ENCODE measurements at places on chromosomes 13 and 19. TPM values are rescaled to one million over a fixed set of nuclear protein-coding genes. Genes with fewer than 3 reads are reported as not detected.

GRCh38 chr13:27975564-27976361, 6.6 kb upstream of the CDX2 start:
- no peak for DNase-seq

DNA sequence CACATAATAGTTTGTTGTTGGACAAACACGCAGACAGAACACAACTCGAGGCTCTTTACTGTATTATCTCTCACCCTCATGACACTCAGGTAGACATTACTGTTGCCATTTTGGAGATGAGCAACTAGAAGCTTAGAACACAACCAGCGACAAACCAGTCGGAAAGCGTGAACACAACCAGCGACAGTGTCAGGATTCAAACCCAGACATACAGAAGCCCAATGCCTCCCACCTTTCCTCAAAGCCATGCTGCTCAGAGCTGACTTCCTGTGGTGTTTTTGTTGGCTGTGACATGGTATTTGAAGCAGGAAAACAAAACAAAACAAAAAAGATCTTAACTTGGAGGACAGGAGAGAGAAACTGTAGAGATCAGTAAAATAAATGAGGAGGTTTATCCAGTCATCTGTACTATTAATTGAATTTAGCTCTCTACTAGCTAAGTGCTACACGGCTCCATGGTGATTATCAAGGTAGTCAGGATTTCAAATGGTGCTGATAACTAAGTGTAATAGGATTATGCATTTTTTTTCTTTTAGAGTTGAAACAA, 92.1 kb downstream of the STARD13 start:
- DNase-seq: no peak

DNA sequence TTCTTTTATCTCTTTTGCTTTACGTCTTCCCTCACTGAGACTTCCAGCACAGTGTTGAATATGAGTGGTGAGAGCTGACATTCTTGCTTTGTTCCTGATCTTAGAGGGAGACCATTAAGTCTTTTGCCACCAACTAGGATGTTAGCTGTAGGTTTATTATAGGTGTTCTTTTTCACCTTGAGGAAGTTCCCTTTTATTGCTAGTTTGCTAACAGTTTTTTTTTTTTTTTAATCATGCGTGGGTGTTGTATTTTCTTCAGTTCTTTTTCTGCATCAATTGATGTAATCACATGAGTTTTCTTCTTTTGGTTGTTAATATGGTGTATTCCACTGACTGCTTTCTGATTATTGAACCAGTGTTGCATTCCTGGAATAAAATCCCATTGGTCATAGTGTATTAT, 21.1 kb downstream of the AP1M1 start:
- DNase-seq: no peak

DNA sequence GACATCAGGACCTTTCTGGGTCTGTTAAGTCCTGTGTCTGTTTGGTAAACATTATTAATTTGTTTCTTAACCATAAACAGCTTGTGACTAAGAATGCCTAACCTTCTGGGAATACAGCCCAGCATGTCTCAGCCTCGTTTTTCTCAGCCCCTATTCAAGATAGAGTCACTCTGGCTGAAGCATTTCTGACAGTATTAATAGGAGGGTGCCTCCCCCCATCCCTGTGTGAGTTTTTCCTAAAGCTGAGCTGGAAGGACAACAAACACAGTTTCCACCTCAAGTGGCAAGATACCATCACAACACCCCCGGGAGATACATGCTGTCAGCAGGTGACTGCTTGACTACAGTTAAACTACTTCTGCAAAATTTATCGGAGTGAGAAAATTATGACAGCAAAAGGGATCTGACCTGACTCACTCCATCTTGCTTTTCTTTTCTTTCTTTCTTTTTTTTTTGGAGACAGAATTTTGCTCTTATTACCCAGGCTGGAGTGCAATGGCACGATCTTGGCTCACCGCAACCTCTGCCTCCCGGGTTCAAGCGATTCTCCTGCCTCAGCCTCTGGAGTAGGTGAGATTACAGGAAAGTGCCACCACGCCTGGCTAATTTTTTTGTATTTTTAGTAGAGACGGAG, 59.3 kb upstream of the ABCC4 start:
- no peak for DNase-seq

KLK3 gene
- not detected for total RNA-seq

NEK3 gene
- 3.4 TPM for total RNA-seq

EPS8L1 gene
- 0.83 TPM for total RNA-seq

TMEM59L gene
- total RNA-seq: 1.6 TPM

PTGIR gene
- total RNA-seq: 2.6 TPM

GRCh38 chr19:44808463-44809371, at the start of gene BCAM:
Gene BCAM (plus strand): TSS chr19:44809103. CDS start chr19:44809125, 22 bp downstream.
- peak; percentile 89 for DNase-seq

OR4F17 gene
- not detected for total RNA-seq

KPTN gene
- 8.4 TPM for total RNA-seq

- DNase-seq: no peak
Observed at GRCh38 chr13:98944336-98944735, 33.5 kb downstream of the DOCK9 start.
